ENCODE measurements at places on chromosomes 5 and 9. TPM values are rescaled to one million over a fixed set of nuclear protein-coding genes. Genes with fewer than 3 reads are reported as not detected.

CTXN3 gene
- 3.0 TPM for polyA plus RNA-seq

SV2C gene
- 0.53 TPM for polyA plus RNA-seq

STKLD1 gene
- polyA plus RNA-seq, result 5.8 TPM

RFX3 gene
- 8.2 TPM for polyA plus RNA-seq

BHMT2 gene
- 1.7 TPM for polyA plus RNA-seq

CCDC187 gene
- polyA plus RNA-seq, result 5.3 TPM

HSD17B3 gene
- polyA plus RNA-seq, result 0.31 TPM

RPL7A gene
- 5,503 TPM for polyA plus RNA-seq

PKD2L2 gene
- not detected for polyA plus RNA-seq

PKN3 gene
- polyA plus RNA-seq, result 14.2 TPM

FAM78A gene
- 3.5 TPM for polyA plus RNA-seq

KLHL3 gene
- 1.3 TPM for polyA plus RNA-seq

ZBTB26 gene
- 3.3 TPM for polyA plus RNA-seq

GPRIN1 gene
- polyA plus RNA-seq, result 86.4 TPM

LHX3 gene
- polyA plus RNA-seq, result 1.6 TPM

LCN12 gene
- polyA plus RNA-seq, result 1.8 TPM

IL5 gene
- not detected for polyA plus RNA-seq

BSPRY gene
- 20.8 TPM for polyA plus RNA-seq

HRCT1 gene
- 4.0 TPM for polyA plus RNA-seq

PCDHA7 gene
- 0.25 TPM for polyA plus RNA-seq

MOB3B gene
- 4.4 TPM for polyA plus RNA-seq

SPINK5 gene
- not detected for polyA plus RNA-seq

C9orf50 gene
- polyA plus RNA-seq, result 3.5 TPM

KLHL9 gene
- polyA plus RNA-seq, result 10.6 TPM

TNIP1 gene
- 44.4 TPM for polyA plus RNA-seq

FOXI1 gene
- polyA plus RNA-seq, result 1.3 TPM

All from brain (organoid and tissue), 16 donors.